ENCODE measurements at places on chromosomes 13 and 19.
A peak's percentile ranks its signal among the peaks of the same experiment; 100 is the strongest.

DNA sequence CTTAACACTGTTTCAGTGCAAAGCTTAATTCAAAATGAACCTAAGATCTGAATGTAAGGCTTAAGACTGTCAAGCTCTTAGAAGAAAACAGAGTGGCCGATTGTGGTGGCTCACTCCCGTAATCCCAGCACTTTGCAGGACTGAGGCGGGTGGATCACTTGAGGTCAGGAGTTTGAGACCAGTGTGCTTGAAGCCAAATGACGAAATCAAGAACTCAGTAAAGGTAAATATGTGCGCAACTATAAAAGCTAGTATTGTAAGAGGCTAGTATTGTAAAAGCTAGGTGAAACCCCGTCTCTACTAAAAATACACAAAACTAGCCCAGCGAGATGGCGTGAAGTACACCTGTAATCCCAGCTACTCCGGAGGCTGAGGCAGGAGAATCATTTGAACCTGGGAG lies 12.7 kb downstream of the ATP4B start:
- no peak for DNase-seq

DNA sequence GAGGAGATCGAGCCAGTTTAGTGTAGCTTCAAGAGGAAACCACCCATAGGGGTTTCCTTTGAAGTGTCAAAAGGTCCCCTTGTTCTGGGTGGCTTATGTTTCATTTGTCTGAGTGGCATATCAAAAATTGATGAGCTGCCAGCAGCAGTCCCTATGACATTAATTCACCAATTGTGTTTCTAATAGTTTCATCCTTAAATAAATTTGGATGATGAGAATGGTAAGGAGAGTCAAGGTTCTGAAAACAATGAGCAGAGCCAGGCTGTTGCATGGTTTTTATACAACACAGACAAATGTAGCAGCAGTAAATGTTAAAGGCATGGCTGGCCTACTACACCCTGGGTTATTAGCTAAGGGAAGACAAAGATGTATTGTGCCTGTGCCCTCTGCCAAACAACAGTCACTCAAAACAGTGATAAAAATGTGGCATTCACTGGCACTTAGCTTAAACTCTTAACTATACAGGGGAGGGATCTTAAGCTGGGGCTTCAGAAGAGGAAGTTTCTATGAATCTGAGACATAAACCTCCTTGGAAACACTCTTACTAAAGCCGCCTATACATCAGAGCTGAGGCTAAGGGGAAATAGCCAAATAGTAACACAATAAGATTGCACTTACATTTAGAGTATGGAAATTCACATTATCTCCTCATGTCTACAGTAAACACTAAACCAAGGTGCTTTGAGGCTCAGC lies 200.5 kb downstream of the POU4F1 start:
- no peak for DNase-seq

DNA sequence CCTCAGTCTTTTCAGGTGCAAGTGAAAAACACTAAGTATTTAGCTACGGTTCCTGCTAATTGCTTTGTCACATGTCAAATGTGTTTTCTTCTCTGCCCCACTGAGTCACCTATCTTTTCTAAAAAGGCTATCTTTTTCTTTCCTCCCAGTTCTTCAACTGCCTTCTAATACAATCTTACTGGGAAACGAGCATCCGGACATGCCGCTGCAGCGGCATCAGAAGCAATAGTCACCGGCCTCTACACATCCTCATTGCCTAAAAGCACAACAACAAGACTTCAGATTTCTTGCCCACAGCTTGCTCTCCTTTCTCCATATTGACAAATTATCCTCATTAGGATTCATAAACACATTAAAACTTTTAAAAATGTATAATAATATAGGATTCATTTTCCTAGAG lies 1.2 kb downstream of the PCDH9 start:
- no peak for DNase-seq

DNA sequence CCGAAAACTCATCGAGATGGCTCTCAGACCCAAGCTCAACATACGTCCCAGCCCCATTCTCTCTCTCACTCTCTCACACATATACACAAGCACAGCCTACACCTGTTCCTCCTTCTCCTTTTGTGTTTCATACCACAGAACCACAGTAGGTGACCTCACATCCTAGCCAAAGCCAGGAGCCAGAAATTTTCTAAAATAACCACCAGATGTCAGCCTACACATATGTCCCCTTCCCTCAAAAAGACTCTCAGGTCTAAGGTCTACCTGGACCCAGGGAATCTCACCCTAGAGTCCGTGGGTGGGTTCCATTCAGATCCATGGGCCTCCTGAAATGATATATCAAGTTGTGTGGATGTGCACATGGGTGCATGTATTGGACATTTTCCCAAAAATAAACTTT lies 104.2 kb upstream of the IPO5 start:
- DNase-seq, result peak; percentile 56

GRCh38 chr13:29568731-29569130 lies 26.8 kb downstream of the SLC7A1 start:
- DNase-seq, result no peak

DNA sequence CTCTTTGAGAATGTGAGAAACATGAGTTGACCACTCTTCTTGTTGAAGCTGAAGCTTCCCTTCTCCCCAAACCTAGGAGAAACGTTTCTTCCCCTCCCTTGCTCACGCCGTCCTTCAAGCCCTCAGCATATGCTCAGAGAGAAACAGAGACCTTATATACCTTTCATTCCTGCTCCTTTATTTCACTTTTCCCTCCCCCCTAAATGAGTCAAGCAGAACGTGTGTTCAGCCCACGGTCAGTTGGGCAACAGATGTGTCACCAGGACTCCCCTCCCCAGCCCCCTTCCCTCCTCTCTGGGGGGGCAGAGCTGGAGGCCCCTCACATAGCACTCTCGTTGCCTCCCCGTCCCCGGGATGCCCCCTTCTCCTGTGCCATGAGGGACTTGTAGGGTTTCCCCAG lies 8.6 kb downstream of the OR7C2 start:
- DNase-seq, result no peak
